ENCODE measurements at places on chromosomes 2 and 18.

DNA sequence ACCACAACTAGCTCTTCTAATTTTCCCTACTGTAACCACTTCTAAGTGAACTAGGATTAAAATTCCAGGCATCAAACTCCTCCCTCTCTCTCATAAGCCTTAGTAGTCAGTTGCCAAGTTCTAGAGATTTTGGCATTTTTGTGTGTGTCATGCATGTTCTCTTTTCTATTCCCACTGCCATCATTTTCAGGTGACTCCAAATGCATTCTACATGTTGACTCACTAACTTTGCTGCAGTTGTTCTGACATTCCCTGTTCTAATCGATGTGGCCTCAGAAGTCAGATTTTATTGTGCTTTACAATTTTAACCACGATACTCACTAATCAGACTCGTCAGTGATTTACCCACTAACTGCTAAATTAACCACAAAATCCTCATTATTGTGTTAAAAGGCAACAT lies 13.3 kb downstream of the DSC1 start:
- no peak for DNase-seq

DNA sequence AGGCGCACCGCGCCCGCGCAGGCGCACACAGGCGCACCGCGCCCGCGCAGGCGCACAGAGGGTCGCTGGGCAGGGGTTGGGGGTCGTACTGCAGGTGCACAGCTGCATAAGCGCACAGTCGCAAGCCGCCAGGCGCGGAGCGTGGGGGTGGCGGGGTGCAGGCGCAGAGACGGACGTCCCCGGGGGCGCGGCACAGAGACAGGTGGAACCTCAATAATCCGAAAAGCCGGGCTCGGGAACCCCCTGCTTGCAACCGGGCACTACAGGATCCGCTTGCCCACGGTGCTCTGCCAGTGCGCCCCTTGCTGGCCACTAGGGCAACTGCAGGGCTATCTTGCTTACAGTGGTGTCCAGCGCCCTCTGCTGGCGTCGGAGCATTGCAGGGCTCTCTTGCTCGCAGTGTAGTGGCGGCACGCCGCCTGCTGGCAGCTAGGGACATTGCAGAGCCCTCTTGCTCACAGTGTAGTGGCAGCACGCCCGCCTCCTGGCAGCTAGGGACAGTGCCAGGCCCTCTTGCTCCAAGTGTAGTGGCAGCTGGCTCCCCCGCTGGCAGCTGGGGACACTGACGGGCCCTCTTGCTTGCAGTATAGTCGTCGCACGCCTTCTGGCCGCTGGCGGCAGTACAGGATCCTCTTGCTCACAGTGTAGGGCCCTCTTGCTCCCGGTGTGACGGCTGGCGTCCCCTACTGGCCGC lies 34.9 kb downstream of the FAM110C start:
- DNase-seq = no peak

GRCh38 chr2:226894752-226895151 lies 58.9 kb downstream of the RHBDD1 start:
- no peak for DNase-seq

- no peak for DNase-seq
Measured at GRCh38 chr2:236499691-236500578, 69.7 kb upstream of the ACKR3 start.

- no peak for DNase-seq
Measured at GRCh38 chr2:62221141-62221540, 25.2 kb downstream of the B3GNT2 start.

GRCh38 chr2:158079672-158080071 lies 22.0 kb upstream of the UPP2 start:
- no peak for DNase-seq

DNA sequence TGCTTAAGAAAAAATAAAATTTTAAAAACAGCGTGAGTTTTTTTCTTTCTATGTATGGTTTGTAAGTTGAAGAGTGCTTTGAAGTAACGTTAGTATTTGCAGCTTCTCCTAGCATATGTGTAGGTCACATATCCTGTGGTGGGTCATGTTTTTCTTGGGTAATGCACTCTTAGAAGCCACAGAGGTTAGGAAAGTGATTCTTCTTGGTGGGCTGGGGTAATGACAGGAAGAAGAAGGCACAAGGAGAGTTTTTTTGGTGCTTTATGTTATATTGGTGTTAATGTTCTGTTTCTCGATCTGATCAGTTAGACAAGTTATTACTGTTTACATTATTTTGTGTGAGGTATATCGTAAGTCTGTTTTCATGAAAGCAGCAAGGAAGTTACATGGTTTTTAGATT lies 109.0 kb downstream of the ICA1L start:
- no peak for DNase-seq

GRCh38 chr2:49355611-49356010 lies 201.3 kb upstream of the FSHR start:
- no peak for DNase-seq

DNA sequence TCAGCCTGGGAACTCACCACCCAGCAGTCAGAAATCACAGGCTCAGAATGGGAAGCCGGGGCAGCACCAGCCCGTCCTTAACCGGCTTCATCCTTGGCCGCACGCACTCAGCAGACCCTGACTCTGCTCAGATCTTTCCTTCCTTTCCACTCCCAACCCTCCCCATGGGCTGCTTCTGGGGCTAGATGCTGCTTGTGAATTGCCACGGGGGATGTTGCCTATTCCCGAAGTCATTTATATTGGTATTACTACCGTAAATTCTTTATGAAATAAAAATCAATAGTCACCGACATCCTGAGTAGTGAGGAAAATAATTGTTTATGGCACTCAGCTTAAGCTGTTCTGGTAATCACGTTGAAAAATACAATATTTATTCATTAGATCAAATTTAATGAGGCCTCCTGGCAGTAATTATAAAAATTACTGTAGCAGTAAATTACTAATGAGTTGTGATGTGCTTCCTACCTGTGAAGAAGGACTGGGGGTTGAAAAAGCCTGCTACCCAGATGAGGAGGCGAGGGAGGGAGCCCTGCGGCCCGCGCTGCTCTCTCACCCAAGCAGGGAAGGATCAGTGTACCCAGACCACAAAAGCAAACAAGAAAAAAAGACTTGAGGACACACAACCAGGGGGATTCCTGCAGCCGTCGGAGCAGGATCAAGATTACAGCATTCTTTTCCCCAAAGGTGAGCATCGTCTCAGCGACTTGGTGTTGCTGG lies 31.5 kb downstream of the CDCA7 start:
- DNase-seq = no peak

GRCh38 chr2:84649487-84650142 lies 133.3 kb downstream of the DNAH6 start:
- no peak for DNase-seq
